Posterior vena cava (tissue), 2 donors: ENCODE measurements at places on chromosomes 12 and 14. TPM values are rescaled to one million over a fixed set of nuclear protein-coding genes. Genes with fewer than 3 reads are reported as not detected.

Gene SCYL2
- 40.4 TPM for total RNA-seq

Gene HOXC12
- not detected for total RNA-seq

Gene HOXC6
- total RNA-seq, result 31.1 TPM

GRCh38 chr14:93752980-93753561 lies 35.2 kb downstream of the PRIMA1 start:
- DNase-seq, result no peak

GRCh38 chr12:15899282-15899870 lies 11.8 kb upstream of the DERA start:
- no peak for DNase-seq
